ENCODE measurements at places on chromosomes 2 and 18.

GRCh38 chr2:150513647-150514046 lies 26.2 kb upstream of the RND3 start:
- DNase-seq: no peak

DNA sequence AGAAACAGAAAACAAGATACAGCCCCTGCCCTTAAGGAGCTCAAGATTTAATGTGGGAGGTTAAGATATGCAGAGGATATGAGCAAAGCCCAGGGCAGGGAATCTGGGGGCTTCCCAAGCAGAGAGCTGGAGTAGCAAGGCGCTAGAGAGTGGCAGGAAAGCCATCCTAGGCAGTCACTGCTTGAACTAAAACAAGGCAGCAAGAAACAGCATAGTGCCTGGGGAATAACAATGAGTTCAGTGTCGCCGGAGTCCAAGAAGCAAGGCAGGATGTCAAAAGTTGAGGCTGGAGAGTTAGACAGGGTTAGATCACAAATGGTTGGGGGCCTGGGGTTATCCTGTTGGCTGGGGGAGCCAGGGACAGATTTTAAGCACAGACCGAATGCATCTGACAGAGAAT lies 24.6 kb downstream of the CDH2 start:
- no peak for DNase-seq

- DNase-seq: no peak
Measured at GRCh38 chr2:191382801-191383200, 137.6 kb downstream of the MYO1B start.

DNA sequence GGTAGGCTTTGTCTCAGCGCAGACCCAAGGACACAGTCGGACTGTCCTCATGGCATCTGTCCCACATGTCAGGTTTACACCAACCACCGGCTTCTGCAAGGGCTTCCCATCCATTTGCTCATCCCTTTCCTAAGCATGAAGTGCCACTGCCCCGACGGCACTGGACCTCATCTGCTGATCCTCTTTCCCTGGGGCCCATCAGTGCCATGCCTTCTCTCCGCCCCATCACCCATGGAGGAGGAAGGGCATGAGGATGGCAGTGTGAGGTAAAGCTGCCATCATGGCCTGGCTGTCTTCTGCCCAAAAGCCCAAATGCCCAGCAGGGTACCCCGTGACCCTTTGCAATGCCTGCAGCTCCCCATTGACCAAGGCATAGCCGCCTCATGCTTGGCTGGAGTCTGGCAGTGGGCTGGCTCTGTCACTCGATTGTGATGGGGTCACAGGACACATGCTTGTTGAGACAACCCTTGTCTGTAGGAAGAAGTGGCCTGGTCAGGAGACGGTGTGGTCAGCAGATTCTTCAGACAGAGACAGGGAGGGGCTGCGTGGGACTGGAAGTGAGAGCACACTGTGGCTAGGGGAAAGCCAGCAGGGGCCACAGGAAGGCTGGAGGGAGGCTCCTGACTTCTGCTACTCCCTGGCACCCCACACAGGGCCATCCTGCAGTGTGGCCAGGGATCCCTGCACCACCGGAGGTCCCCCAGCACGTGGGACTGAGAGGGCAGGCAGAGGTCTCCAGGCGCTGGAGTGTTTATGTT lies 493.7 kb upstream of the HS6ST1 start:
- no peak for DNase-seq

- no peak for DNase-seq
Measured at GRCh38 chr2:52539026-52539970, 1228.3 kb upstream of the CHAC2 start.

- DNase-seq: no peak
Measured at GRCh38 chr2:209387389-209387788, 36.5 kb upstream of the MAP2 start.

GRCh38 chr18:24246143-24246542 lies 107.3 kb downstream of the CABYR start:
- no peak for DNase-seq

DNA sequence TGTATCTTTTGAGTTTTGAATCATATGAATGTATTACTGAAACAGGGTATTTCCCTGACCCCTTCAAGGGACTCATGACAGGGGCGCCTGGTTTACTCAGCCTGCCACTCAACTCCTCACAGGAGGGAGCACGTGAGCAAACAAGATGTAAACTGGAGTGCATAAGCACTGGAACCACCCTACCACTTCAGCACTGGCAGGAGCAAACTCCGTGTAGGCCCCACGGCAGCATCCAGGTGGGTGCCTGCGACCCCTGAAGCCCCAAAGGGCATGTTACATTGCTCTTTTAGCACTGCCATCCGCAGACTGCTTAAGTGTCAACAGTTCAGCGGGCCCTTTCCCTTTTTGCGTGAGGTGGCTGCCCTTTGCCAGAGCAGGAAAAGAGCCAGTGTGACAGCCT lies 8.2 kb upstream of the DAPL1 start:
- DNase-seq: no peak

GRCh38 chr18:13447621-13448334 lies 229.2 kb downstream of the LDLRAD4 start:
- no peak for DNase-seq

DNA sequence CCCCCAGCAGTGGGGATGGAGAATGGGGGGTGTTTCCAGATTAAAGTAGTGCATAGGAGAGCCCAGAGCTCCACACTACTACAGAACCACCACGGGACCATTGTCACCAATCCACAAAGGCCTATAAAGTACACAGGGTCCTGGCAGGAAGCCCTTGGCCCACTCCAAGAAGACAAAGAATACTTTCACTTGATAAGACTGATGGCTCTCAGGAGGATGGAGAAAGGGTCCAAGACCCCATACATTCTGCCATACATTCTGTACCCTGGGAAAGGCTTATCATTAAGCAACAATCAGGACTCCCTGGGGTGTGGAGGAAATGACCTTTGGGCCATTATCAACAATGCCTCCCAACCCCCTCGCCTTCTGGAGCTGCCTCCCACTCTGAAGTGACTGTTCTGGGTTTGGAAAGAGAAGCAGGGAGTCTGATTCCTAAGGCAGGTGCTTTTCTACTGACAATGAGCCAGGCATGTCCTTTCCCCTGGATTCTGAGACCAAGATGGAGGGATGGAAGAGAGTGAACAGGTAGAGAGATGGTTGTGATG lies 85.4 kb downstream of the XDH start:
- DNase-seq: no peak

DNA sequence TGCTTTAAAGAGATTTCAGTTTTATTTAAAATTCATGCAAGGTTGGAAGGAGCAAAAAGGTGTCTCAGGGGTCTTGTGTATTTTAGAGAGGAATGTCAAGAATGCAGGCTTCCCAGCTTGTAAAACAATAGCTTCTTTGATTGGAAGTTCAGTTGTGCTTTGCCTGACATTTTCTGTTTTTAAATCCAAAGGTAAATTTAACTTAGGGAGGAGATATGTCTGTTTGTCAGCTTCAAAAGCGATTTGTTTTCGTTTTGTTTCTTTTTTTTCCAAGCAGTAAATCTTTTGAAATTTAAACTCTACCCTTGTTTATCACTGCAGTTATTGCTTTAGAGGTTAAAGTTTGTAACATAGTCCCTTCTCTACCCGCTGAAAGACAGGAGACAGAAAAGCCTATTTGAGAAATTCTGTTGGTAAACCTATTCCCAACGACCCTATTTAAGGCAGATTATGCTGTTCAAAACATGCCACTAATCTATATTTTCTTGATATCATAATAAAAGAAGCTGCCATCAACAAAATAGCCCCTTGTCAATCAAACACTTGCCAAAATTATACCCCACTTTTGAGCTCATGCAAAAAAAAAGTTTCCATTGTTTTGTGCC lies 639.6 kb downstream of the IRS1 start:
- DNase-seq: no peak

- DNase-seq: no peak
Measured at GRCh38 chr2:123609077-123609476, 416.0 kb upstream of the CNTNAP5 start.

- no peak for DNase-seq
Measured at GRCh38 chr2:187500585-187501359, 52.7 kb upstream of the CALCRL start.

DNA sequence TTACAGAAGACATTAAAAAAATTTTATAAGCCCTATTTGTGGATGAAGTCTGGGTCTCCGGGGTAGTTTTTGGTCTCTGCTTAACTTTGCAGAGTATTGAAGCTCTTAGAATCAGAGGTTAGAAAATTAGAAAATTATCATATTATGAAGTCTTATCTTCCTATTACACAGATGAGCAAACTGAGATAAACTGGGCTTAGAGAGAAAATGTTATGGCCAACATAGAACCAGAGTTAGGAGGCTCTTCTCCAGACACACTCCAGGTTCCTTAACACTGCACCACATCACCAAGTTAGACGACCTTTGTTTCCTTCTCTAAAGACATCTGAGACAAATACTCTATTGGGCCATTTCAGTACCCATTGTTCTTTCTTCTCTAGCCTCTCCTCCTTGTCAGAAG lies 36.7 kb upstream of the NEB start:
- no peak for DNase-seq

GRCh38 chr18:34083910-34084535 lies 140.7 kb downstream of the NOL4 start:
- DNase-seq: no peak

- DNase-seq: peak; percentile 76
Measured at GRCh38 chr2:16664052-16664731, 1.4 kb downstream of the CYRIA start.

DNA sequence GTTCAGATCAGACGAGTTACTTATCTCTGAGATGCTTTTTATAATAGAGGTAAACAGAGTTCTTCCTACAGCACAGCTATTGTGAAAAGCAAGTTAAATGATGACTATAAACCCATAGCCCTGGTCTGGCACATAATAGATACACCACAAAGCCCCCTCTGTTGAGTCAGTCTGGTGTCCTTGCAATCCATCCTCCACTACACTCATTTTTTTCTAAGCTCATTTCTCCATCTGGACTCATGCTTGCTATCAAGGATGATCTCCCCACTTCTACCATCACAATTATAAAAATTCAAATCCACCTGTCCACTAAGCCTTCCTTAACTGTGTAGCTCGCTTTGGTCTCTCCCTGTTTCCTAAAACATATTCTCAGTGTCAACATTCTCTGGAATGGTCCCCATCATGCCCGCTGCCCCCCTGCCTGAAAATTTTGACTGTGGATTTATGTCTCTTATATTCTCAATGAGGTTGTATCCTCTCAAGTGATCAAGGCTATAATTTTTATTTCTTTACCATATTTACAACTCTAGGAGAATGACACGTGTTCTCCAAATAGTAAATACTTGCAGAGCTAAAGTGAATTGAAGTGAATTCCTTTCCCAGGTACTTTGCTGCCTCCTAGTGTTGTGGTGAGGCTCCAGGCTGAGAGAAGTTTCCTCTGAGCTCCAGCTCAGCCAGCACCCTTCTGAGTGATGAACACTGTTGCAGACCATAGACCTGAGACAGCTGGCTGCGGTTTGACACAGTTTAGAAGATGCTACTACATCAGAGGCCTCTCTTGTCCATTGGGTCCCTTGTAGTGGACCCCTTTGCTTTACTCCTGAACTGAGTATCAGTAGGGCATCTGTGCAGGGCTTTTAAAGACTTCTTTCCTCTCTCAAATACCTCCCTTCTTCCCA lies 108.7 kb downstream of the DPP10 start:
- DNase-seq: peak; percentile 84

GRCh38 chr18:40222776-40223175 lies 1732.3 kb upstream of the PIK3C3 start:
- no peak for DNase-seq

- DNase-seq: no peak
Measured at GRCh38 chr2:227256605-227257004, 68.4 kb upstream of the MFF start.

- no peak for DNase-seq
Measured at GRCh38 chr2:159035790-159036411, 67.5 kb downstream of the TANC1 start.

GRCh38 chr18:48108136-48108535 lies 177.7 kb upstream of the SMAD2 start:
- DNase-seq: no peak

- DNase-seq: no peak
Measured at GRCh38 chr2:205077159-205077558, 531.9 kb downstream of the PARD3B start.

DNA sequence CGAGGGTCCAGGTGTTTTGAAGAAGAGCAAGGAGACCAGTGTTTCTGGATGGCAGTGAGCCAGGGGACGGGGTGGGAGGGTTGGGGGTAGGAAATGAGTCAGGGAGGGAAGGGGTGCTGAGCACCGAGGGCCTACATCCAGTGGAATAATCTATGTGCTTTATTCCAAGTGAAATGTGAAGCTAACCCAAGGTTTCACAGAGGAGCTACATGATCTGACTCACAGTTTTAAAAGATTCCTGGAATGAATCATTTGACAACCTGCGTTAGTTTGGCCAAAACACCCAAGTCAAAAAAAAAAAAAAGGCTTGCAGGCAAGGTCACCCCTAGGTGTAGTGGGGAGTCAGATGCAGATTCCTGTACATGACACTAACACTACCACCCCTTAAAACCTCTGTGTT lies 419.7 kb upstream of the MEX3C start:
- DNase-seq: no peak

- DNase-seq: no peak
Measured at GRCh38 chr18:46562674-46563192, 94.3 kb downstream of the LOXHD1 start.

- DNase-seq: no peak
Measured at GRCh38 chr2:12732651-12733050, 15.9 kb downstream of the TRIB2 start.

DNA sequence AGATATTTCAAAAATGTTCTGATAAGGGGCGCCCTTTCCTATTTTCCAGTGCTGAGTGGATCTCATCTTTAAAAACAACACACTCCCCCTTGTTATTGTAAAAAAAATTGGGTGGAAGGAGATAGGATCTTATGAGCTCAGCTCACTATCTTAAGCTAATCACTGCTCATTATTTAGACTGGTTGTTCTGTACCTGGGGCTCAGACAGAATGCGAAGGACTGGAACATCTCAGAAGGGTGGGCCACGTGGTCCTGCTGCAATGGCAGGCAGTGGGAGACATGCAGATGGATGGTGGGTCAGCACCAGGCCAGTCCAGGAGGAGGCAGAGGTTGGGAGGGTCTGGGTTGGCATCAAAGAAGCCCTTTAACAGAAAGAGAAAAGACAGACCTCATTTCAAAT lies 48.3 kb upstream of the GPR155 start:
- no peak for DNase-seq

- no peak for DNase-seq
Measured at GRCh38 chr2:118255771-118256372, 167.6 kb downstream of the INSIG2 start.

GRCh38 chr2:112542984-112543661 lies 858 bp downstream of the POLR1B start:
- DNase-seq: peak; percentile 66

DNA sequence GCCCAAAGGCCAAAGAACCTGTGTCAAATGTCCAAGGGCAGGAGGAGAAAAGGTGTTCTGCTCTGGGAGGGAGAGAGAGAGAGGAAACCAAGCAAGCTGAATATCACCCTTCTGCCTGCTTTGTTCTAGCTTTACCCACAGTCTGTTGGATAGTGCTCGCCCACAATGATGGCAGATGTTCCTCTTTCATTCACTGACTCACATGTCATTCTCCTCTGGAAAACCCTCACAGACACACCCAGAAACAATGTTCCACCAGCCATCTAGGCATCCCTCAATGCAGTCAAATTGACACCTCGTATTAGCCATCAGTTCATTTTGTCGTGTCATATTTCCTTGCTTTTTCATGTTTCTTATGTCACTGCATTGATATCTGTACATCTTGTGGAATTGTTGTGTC lies 150.3 kb downstream of the UBR3 start:
- no peak for DNase-seq

Data from Karpas-422 (cell line).